Pericardium fibroblast (primary cell): ENCODE measurements at places on chromosomes 3 and 15. TPM values are rescaled to one million over a fixed set of nuclear protein-coding genes. Genes with fewer than 3 reads are reported as not detected.

Gene BTLA
- 0.43 TPM in 1 of 2 replicates, not detected in the other for total RNA-seq

Gene XYLB
- 1.6 and 3.1 TPM in 2 replicates for total RNA-seq

Gene IL5RA
- total RNA-seq = not detected in 2 replicates

Gene CYP11A1
- total RNA-seq = 1.4 and 6.5 TPM in 2 replicates

Gene NEIL1
- 2.6 and 18.7 TPM in 2 replicates for total RNA-seq

Gene THBS1
- 759 and 1,626 TPM in 2 replicates for total RNA-seq

Gene ZBBX
- not detected in 2 replicates for total RNA-seq

Gene MEX3B
- total RNA-seq = 7.7 and 40.7 TPM in 2 replicates

Gene LRRC3B
- not detected in 2 replicates for total RNA-seq

Gene GHSR
- total RNA-seq = not detected in 2 replicates

Gene MINAR1
- total RNA-seq = 0.70 and 0.94 TPM in 2 replicates

Gene GUCA1C
- total RNA-seq = not detected in 2 replicates

Gene SPINK8
- not detected in 2 replicates for total RNA-seq

Gene CNTN3
- total RNA-seq = 0.23 and 1.5 TPM in 2 replicates

Gene TMEM42
- total RNA-seq = 33.5 and 57.5 TPM in 2 replicates

Gene RYR3
- total RNA-seq = not detected in 2 replicates

Gene STRC
- total RNA-seq = not detected in 2 replicates

Gene RETNLB
- total RNA-seq = not detected in 2 replicates

Gene CD96
- 0.12 TPM in 1 of 2 replicates, not detected in the other for total RNA-seq

Gene RTP1
- total RNA-seq = not detected in 2 replicates

Gene SKOR1
- total RNA-seq = under 0.01 and 0.17 TPM in 2 replicates

Gene GP9
- not detected in 2 replicates for total RNA-seq

Gene NME9
- total RNA-seq = 0.09 TPM in 1 of 2 replicates, not detected in the other

Gene ADAMTS7
- total RNA-seq = 28.6 and 30.8 TPM in 2 replicates

Gene SLC27A2
- total RNA-seq = not detected in 2 replicates

Gene DNAJC17
- 18.1 and 24.5 TPM in 2 replicates for total RNA-seq

Gene OR5K2
- total RNA-seq = not detected in 2 replicates

Gene TGFBR2
- total RNA-seq = 309 and 416 TPM in 2 replicates

Gene CACNA1D
- 0.09 TPM in 1 of 2 replicates, not detected in the other for total RNA-seq

Gene SLC22A13
- total RNA-seq = not detected in 2 replicates

Gene PIERCE2
- total RNA-seq = 1.2 and 2.6 TPM in 2 replicates

Gene USF3
- 6.1 and 7.7 TPM in 2 replicates for total RNA-seq

Gene MEGF11
- not detected in 2 replicates for total RNA-seq

Gene MST1R
- 0.68 and 2.0 TPM in 2 replicates for total RNA-seq

Gene MUC4
- total RNA-seq = not detected in 2 replicates

Gene SUCNR1
- total RNA-seq = not detected in 2 replicates

Gene SLC12A1
- not detected in 2 replicates for total RNA-seq

Gene LRTM1
- not detected in 2 replicates for total RNA-seq

Gene LMCD1
- 166 and 360 TPM in 2 replicates for total RNA-seq

Gene PLCL2
- 9.4 and 11.2 TPM in 2 replicates for total RNA-seq

Gene SPTSSB
- total RNA-seq = not detected in 2 replicates

Gene GPR87
- not detected in 2 replicates for total RNA-seq

Gene PPP1R14D
- total RNA-seq = not detected in 2 replicates

Gene KBTBD12
- not detected in 2 replicates for total RNA-seq

Gene CSTA
- 6.2 and 14.4 TPM in 2 replicates for total RNA-seq
